A549 treated with CORT108297 at 1 μM for 4 hours (cell line): ENCODE measurements at places on chromosomes 16 and 17. TPM values are rescaled to one million over a fixed set of nuclear protein-coding genes. Genes with fewer than 3 reads are reported as not detected.

Gene GPR142
- 0.08 TPM in 1 of 5 replicates, not detected in the others for total RNA-seq

Gene WFIKKN2
- total RNA-seq: 0.03 TPM in 1 of 5 replicates, not detected in the others

Gene TLCD3B
- 0.23 to 0.58 TPM (median 0.42 TPM) in 5 replicates for total RNA-seq

Gene CACNA1G
- 2.9 to 4.7 TPM (median 4.4 TPM) in 5 replicates for total RNA-seq

Gene ATP5PD
- total RNA-seq: 451 to 583 TPM (median 485 TPM) in 5 replicates

Gene CCL5
- 0.92 to 1.9 TPM (median 1.4 TPM) in 5 replicates for total RNA-seq

Gene GGT6
- total RNA-seq: not detected in 5 replicates

Gene SMIM36
- not detected in 5 replicates for total RNA-seq

Gene ARL5C
- not detected in 5 replicates for total RNA-seq

Gene SDR42E1
- total RNA-seq: 0.84 to 2.0 TPM (median 1.2 TPM) in 5 replicates

Gene EMC6
- total RNA-seq: 122 to 168 TPM (median 162 TPM) in 5 replicates

Gene ABCC11
- 0.06 to 0.24 TPM (median 0.20 TPM) in 4 of 5 replicates, not detected in the other for total RNA-seq
